ENCODE measurements at places on chromosomes 12 and 14.
A peak's percentile ranks its signal among the peaks of the same experiment; 100 is the strongest.

DNA sequence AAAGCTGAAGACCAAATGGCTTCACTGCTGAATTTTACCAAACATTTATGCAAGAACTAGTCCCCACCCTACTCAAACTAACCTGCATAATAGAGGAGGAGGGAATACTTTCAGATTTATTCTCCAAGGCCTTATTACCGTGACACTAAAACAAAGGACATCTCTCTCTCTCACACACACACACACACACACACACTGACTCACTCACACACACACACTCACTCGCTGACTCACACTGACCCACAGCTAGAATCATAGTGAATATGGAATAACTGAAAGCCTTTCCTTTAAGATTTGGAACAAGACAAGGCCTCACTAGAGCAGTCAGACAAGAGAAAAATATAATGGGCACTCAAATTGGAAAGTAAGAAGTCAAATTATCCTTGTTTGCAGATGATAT, 1014.1 kb downstream of the TMTC2 start:
- no peak for DNase-seq

DNA sequence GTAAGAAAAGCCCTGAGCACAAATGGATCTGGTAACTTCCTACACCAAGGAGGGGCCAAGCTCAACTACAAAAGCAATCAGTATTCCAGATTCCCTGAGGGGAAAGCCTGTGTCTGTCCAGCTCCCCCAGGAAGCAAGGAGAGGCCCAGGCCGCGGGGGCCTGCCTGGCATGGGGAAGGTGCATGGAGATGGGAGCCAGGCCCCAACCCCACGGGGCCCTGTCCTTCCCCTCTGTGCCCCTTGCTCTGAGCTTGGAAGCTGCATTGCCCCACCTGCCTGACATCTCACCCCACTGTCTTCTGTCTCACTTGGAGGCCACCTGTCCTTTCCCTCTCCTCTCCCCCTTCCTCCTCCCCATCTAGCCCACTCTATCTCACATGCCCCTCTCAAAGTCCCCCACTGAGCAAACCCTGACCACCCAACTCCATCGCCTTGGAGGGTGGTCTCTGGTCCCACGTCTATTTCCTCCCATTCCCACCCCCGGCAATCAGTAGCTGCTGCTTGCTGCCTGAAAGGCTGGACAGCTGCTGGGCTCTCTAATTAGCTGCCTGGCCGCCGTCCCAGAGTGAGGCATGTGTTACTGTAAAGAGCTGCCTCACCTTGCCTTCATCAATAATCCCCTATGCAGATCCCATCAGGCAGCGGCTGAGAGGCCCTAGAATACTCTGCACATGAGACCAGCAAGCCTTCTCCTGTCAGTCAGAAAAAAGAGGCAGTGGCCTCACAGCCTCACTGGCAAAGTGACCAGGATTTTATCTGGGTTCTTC, 3.4 kb upstream of the TMEM229B start:
- DNase-seq: no peak

- peak; percentile 57 for DNase-seq
Measured at GRCh38 chr12:32455607-32456071, 56.3 kb downstream of the FGD4 start.

GRCh38 chr14:103802356-103802755, 45.0 kb downstream of the PPP1R13B start:
- DNase-seq: no peak

- DNase-seq: no peak
Measured at GRCh38 chr14:56532546-56532945, 47.1 kb upstream of the TMEM260 start.

DNA sequence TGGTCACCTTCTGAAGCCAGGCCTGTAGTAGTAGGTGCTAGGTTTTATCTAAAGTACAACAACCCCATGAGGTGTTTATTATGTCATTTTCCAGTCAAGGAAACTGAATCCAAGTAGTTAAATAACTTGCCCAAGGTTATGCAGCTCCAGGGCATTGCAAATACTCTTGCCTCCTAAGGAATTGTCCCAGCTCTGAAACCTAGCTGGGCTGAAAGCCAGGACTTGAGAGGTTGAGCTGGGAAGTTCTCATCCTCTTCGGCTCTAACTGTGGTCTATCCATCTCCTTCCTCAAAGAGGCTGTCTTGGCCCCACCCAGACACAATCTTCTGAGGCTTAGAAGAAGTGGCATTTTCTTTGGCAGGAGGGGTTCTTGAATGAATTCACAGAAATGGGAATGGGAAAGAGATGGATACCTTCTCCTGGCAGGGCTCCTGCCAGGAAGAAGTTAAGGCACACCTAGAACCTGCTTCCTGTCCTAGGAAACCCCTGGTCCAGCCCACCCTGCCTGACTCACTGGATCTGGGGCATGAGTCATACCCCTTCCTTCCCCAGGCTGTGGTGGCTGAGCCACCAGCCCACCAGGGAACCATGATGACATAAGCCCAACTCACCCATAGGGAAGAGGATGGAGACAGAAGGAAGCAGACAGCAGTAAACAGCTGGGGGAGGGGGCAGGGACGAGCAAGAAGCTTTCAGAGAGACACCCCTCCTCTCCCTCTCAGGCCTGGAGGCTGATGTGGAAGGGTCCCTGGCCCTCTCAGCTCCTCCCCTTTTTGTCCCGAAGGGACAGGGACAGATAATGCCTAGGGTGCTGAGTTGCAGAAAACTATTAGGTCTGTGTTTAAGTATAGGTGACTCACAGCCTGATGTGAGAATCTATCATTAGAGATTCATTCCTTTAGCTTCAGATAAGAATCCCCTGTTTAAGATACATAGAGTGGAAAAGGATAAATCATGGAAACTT, 2.1 kb upstream of the PLEK2 start:
- peak; percentile 39 for DNase-seq

DNA sequence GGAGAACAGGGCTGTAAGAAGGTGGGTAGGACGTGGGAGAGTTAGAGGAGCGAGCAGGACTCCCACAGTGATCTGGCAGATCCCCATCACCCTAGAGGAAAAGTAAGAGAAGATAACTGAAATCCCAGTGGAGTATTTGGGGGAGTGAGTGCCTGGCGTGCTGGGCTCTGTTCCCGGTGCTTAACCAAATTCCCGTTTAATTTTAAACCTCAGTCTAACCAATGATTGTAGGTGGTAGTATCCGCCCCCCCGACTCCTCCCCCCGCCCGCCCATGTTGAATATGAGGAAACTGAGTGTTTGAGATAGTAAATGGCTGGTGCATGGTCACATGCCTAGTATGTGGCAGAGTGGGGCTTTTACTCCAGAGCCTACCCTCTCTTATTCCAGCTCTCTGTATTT, 1.2 kb downstream of the TARBP2 start:
- DNase-seq: no peak

DNA sequence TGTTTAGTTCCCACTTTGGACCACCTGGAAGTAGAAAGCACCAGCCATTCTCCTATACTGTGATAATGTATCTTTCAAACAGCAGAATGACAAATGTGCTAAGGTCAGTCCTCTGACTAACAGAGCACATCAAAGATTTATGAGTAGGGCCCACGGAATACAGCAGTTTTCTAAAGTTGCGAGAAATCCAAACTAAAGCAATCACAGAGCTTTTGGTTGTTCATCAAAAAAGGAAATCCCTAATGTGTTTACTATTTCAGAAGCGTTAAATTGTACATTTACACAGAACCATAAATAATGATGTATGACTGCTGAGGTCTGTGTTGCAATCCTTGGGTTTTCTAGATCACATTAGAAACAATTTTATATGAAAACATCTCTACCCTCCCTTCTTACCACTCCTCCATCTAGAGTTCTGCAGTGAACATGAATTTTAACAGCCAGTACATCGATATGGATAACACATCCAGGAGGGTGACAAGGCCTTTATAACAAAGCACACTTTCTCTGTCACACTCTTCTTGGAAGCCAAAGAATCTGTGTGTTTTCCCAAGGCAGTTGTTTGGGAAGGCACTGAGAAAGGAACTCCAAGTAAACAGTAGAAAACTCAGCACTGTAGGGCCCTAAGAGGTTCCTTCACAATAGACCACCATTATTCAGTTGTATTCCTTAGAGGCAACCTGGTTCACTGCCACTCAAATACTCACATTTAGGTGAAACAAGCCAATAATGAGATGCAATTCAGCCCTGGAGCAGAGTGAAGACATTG, 7.3 kb downstream of the KITLG start:
- no peak for DNase-seq

GRCh38 chr12:69719336-69720316, 19.0 kb upstream of the RAB3IP start:
- no peak for DNase-seq

DNA sequence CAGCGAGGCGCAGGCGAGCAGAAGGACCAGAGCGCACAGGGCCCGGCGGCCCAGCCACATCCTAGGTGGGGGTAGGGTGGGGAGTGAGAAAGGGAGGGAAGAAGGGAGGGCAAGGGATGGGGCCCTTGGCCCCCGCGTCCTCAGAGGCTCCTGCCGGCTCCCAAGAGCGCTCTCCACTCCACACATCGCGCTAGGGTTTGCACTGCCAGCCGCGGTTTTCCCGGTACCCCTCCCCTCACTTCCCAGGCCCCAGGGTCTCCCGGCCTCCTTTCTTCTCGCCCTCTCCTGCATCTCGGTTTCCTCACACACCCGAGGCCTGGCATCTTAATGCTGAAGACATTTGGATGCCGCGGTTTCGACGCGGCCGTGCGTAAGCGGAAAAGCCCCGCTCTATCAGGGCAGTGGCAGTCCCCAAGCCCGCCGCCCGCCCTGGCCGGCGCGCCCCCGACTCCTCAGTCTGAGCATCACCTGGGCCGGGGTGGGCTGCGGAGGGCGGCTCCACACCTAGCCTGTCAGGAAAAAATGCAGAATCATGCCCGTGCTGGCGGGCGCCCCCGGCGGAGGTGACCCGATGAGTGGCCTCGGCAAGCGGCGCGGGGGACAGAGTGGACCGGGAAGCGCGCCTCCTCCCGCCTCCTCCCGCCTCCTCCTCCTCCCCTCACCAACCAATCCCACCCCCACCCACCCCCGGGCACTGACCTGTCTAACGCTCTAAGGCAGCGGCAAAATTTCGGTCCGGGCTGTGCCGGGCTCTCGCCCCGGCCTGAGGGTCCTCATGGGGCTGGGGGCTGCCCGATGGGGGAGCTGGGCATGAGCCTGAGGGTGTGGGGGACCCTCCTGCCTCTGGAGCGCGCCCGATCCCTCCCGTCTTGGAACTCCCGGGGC, 686 bp downstream of the B4GALNT1 start:
- no peak for DNase-seq

DNA sequence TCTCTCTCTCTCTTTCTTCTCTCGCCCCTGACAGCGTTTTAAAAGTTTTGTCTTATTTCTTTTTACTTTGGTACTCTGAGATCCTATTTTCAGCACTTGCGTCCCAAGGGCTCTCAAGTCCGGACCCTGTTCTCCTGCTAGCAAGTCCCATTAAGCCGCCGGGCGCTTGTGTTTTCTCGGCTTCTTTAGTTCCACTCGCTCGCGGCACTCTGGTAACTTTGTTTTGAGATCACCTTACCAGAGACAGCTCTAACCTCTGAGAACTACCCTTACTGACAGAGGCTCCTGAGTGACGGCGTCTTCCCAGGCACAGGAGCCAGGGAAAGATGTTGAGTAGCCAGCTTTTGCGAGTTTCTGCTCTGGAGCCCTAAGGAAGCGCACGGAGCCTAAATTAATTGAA, 2.7 kb upstream of the MYF5 start:
- no peak for DNase-seq

- no peak for DNase-seq
Measured at GRCh38 chr14:95327558-95328374, 8.1 kb upstream of the CLMN start.

DNA sequence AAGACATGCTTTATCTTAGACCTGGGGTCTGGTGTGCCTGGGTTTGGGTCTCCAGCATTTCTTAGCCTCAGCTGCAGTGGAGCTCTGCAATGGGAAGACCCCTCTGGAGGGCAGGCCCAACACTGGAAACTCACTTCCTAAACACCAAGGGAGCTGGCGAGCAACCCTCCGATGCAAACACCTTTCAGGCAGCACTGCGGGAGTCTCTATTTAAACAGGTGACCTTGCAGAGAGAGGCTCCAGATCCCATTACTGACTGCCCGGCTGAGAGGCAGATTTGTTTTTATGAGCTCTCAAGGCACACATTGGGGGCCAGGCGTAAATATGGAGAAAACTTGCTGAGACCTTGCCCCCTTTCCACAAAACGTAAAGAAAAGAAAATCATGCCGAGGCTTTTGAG, 195.5 kb downstream of the PAX9 start:
- DNase-seq: no peak

DNA sequence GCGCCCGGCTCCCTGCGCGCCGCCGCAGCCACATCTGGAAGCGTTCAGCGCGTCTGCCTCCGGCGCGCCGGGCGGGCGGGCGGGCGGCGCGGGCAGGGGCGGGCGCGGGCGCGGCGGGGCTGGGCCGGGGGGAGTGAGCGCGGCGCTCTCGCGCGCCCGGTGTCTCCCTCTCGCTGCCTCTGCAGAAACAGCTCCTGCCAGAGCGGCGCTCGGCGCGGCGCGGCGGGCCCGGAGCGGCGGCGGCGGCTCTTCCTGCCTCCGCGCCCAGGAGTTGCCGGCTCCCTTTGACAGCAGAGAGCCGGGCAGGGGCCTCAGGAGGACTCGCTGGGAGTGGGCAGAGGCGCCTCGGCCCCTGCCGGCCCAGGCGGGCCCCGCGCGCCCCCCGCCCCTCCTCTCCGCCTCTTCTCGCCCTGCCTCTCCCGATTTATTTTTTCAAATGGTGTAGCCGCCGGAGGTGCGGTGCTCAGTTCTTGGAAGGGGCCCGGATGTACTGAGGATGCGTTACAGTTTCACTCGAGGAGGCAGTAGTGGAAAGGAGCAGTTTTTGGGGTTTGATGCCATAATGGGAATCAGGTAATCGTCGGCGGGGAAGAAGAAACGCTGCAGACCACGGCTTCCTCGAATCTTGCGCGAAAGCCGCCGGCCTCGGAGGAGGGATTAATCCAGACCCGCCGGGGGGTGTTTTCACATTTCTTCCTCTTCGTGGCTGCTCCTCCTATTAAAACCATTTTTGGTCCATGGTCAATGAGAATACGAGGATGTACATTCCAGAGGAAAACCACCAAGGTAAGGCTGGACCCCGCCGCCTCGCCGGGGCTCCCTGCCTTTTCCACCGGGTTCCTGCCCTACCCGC, at the start of gene CACNA1C:
Gene CACNA1C, plus strand, starts transcription at position 162 of the 853 bp plus-strand sequence. Its CDS starts 576 bp downstream, at position 738.
- no peak for DNase-seq

DNA sequence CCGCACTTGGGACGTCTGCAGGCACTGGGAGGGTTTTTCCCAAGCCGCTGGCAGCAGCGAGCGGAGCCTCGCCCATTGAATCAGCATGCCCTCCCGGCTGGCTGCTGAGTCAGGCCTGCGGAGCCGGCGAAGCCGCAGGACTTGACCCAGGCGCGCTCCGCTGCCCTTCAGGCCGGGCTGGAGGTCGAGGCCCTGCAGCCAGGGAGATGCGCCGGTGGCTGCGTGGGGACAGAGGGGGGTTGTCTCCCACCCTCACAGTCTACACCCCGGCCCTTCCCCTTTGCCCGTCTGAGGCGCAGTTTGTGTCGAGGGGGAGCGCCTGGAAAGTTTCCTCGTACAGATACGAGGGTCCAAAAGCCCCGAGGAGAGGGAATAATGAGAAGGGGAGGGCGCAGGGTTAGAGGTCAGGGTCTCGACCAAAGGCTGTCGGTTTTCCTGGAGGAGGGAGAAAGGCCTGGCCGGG, 759 bp upstream of the KLC1 start:
- no peak for DNase-seq

DNA sequence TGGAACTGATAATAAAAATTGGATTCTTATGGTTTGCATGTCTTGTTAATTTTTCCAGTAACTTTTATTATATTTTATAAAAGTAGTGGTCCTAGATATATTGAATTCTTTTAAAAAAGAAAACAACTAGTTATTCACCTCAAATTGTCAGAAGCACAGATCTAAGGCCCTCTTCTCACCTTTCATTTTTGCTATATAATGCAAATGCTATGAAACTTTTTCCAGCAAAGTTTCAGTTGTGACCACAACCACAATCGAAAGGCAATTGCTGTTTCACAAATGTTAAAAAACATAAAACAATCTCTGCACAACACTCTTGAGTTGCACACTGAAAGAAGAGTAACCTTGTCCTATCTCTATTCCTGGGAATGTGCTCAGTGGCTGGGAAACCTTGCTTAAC, 479.8 kb upstream of the FLRT2 start:
- no peak for DNase-seq
